Bronchus fibroblast of lung (primary cell): ENCODE measurements at places on chromosomes 7 and 10. TPM values are rescaled to one million over a fixed set of nuclear protein-coding genes. Genes with fewer than 3 reads are reported as not detected.

The REPIN1 gene
- 70.2 and 75.7 TPM in 2 replicates for total RNA-seq

The TMEM213 gene
- not detected in 2 replicates for total RNA-seq

The MMD2 gene
- total RNA-seq = not detected in 2 replicates

The C10orf105 gene
- total RNA-seq = not detected in 2 replicates

The OPN1SW gene
- not detected in 2 replicates for total RNA-seq

The OR2A12 gene
- not detected in 2 replicates for total RNA-seq

The PNLIPRP3 gene
- total RNA-seq = not detected in 2 replicates

The ZNF25 gene
- 4.5 and 5.0 TPM in 2 replicates for total RNA-seq

The NEUROD6 gene
- not detected in 2 replicates for total RNA-seq

The SNX10 gene
- total RNA-seq = 0.17 and 0.74 TPM in 2 replicates

The POT1 gene
- total RNA-seq = 9.7 and 15.3 TPM in 2 replicates

The MUC12 gene
- 1.2 and 1.8 TPM in 2 replicates for total RNA-seq

The OGDHL gene
- under 0.01 and 0.17 TPM in 2 replicates for total RNA-seq
